ENCODE measurements at places on chromosomes 11 and 22.

GRCh38 chr11:60194511-60194910 is 11.6 kb upstream of the MS4A6A start:
- DNase-seq: no peak

GRCh38 chr22:22408731-22409696 is 99.5 kb downstream of the ZNF280B start:
- DNase-seq: no peak

GRCh38 chr11:12842933-12843636 is 166.0 kb upstream of the RASSF10 start:
- DNase-seq: no peak

DNA sequence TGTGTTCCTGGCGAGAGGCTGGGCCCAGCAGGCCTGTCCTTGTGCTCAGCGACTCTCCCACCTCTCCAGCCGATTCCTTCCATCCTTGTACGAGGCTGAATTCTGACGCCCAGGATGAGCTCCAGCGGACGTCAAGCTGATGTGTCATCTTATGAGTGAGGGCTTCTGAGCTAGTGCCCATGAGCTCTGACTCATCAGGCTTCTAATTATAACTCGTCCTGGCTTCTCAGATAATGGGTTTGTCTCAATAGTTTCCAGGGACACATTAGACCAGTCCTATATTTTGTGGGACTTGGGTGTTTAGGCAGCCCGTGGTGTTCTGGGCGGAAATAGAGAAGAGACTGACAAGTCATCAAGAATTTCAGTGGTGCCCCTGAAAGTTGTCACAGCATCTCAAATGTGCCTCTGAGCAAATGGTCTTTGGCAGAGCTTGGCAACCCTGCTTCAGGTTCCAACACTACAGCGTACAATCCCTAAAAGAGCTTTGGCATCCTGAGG is 108.2 kb upstream of the CD44 start:
- DNase-seq: no peak

DNA sequence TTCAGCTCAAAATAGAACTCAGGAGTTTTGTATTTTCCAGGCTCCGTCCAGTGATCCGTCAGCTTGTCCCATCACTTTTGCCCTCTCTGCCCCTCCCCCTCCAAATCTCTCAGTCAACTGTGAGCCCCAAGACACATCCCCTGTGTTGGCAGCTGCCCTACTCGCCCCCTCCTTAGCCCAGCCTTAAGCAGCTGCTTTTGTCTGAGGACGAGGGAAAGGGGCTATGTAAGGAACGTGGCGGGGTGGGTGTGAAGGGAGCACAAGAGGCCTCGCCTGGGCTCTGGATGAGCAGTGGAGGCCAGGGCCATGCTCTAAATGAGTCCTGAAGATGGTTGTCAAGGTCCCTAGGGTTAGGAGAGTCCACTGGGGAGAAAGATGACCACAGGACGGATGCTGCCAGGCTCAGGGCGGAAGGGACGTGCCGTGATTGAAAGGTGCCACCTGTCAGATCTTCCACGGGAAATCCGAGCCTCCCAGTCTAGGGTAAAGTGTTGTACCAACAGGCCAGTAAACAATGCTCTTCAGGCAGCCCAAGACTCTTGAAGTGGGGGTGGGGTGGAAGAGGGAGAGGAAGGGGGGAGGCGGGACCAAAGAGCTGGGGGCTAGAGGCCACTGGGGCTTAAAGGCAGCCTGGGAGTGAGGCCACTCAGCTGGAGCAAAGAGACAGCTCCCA is at the start of gene SMTNL1:
SMTNL1 (plus strand) TSS at position 649 of the 673 bp plus-strand sequence. CDS start 5,048 bp downstream, outside the sequence.
- DNase-seq: no peak

GRCh38 chr22:39820256-39820655 is 73.3 kb downstream of the ENTHD1 start:
- no peak for DNase-seq

All from D721Med (cell line).